Suppressor macrophage treated with lipopolysaccharide for 4 hours (primary cell): ENCODE measurements at places on chromosomes 2 and 18.
A peak's percentile ranks its signal among the peaks of the same experiment; 100 is the strongest.

DNA sequence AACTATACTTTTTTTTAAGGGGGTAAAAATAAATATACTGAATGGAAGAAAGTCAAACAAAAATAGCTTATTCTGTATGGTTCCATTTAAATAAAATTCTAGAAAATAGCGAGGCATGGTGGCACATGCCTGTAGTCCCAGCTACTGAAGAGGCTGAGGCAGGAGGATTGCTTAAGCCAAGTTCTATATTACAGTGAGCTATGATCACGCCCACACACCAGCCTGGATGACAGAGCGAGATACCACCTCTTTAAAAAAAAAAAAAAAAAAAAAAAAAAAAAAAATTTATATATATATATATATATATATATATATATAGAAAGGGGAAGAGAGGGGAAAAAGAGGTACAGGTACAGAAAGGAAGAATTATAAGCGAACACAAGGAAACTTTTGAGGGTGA is 77.7 kb downstream of the MEMO1 start:
- no peak for DNase-seq

- DNase-seq = peak; percentile 98
Measured at GRCh38 chr2:23926750-23927571, at the start of gene ATAD2B. TSS of gene ATAD2B (minus strand) at chr2:23927123. CDS start at chr2:23926770, 353 bp downstream.

- DNase-seq = peak; percentile 48
Measured at GRCh38 chr2:63676135-63676534, 87.4 kb downstream of the MDH1 start.

GRCh38 chr2:225399504-225399903 is at the start of gene NYAP2:
TSS of gene NYAP2 (plus strand) at chr2:225399710. CDS start at chr2:225408881, 9,171 bp downstream.
- DNase-seq = no peak

- no peak for DNase-seq
Measured at GRCh38 chr2:46796843-46797625, 118.6 kb downstream of the MCFD2 start.

DNA sequence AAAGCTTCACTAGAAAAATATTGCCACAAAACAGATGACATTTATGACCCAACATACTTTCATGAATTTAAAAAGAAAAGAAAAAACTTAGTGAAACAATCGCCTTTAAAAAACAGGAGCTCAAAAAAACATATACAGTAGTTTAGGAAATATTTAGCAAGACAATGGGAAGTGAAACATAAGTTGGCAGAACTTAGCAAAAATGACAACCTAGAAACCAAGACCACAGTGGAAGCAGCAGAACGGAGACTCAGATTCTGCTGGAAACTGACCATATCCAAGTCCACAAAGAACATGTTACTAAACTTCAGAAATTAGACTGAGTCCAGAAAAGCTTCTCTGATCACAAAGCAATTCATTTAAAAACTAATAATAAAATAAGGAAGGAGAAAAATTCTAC is 41.8 kb upstream of the CTAGE1 start:
- DNase-seq = no peak

DNA sequence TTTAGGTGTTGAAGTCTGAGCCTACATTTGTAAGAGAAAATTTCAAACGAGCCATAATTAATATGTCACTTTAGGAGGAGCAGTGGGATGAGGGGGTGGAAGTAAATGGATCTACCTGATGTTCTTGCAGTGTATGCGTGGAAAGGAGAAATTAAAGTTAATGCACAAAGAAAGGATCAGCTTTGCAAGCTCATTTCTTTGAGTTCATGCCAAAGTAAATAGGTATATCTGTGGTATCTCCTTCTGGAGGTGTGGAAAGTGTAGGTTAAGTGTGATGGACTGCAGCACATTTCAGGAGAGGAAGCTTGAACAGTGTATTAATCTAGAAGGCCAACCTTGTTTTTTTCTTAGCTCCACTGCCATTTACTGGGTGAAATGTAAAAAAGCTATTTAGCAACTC is 307.5 kb upstream of the ZEB2 start:
- DNase-seq = no peak

- no peak for DNase-seq
Measured at GRCh38 chr2:208047840-208048239, 22.5 kb upstream of the PLEKHM3 start.

DNA sequence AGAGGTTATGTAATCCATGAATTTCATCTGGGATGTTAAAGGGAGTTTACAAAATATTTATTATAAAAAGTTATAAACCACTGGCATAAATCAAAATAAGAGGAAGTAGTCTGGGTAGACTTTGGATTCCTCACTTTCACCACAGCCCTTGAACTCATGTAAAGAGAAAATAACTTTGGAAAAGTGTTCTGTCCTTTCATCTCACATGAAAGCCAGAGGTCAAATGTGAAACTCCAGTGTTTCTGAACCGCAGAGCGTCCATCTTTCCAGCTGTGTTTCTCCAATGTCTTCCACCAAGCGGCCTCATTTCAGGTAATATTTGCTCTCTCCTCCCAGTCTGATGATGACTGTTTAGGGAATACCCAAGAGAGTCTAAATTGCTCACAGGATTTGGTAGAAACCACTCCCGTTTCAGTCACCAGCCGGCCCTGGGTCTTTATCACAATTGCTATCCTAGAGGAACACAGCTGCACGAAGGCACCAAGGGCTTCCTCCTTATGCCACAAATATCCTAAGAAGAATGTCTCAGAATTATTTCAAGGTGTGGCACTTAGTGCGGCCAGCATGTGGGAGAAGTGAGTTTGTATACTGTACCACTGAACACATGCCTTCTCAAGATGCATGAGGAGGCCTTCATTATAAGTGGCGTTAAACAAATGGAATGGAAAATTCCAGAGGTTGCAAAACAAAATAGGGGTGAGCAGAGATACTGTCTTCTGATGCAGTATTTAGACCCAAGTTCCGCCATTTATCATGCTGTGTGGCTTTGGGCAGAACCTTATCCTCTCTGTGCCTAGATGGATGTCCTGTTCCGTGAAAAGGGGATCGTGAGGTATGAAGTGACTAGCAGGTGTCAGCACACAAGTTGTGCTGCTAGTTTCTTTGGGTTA is 63.8 kb downstream of the ACTR2 start:
- DNase-seq = no peak

DNA sequence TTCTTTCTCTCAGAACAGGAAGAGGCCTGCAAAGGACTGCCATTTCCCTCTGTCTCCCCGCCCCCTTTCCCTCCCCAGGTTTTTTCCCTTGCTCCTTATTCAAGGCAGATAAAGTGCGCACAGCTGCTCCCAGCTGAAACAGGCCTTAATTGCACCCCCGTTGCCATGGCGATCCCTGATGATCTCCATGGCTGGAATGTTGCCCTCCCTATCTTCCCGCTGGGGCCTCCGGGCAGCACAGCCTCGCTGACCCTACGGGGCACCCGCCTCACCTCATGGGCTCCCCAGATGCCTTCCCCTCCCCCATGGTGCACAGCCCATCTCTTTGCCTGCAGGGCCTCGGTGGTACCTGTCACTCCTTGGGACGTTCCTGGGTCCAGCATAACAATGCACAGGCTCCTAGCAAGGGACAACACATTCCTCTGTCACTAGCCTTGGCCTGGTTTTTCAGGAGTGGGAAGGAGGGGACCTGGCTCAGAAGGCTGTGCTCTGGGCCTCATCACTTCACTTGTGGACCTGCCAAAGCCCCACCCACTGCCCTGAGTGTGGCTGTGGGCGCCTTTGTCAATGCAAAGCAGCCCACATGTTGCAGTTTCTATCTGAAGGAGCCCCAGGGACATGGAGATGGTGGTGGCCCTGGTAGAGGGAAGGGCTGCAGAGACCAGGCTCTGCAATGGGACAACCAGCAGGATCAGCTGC is 115.0 kb downstream of the CELF4 start:
- DNase-seq = no peak

DNA sequence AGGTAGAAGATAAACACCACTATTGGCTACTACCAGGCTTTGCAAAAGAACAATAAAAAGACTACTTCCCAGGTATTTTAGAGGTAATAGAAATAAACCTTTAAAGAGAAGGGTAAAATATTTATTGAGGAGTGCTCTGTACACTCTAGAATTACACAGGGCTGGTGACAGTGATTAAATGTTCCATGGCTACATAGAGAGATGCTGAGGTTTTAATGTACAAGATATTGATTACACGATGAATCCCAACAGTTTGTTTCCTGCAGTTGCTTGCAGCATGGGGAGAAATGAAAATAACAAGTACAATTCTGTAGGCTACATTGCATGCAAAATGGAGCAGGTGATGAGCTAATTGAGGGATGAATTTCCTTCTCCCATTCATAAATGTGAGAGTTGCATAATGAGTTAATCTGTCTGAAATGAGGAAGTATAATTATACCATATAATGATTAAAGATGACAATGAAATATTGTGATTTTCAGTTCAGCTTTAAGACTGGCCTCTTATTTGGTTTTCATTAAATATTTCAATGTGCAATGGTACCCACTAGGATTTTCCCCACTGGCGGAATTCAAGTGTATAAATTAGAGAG is 266.1 kb downstream of the SOCS6 start:
- DNase-seq = no peak

DNA sequence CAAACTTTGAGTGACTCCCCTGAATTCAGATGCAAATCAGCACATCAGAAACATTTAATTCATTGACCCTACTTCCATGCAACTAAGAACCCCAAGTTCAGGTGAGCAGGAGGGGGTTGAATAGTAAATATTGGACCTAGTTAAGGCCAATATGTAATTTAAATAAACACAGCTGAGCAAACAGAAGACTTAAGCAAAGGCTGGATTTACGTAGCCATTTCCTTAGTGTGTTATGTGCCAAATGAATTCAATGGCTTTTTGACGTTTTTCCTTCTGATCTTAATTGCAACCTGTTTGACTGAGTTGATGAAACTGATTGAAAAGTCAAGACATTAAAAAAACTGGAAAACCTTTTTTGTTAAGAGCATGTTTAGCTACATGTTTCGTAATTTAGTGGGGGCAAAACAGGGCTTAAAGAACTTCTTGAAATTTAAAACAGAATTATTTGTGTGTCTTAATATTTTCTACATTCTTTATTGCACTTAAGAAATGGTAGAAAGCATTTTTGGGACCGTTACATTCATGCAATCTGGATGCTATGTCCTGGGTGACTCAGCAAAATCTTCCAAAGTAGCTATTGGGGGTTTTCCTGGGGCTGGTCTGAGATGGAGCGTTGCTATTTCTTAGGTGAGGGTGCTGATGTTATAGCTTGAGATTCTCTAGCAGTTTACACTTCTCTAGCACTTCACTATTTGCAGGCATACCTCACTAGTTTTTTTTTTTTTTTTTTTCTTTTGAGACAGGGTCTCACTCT is 25.5 kb upstream of the KCNE4 start:
- no peak for DNase-seq

GRCh38 chr2:56021136-56021474 is 97.5 kb upstream of the EFEMP1 start:
- no peak for DNase-seq

- DNase-seq = no peak
Measured at GRCh38 chr2:232236200-232236599, 142.4 kb upstream of the ALPP start.

GRCh38 chr18:13218997-13219396 is 437 bp downstream of the LDLRAD4 start:
- DNase-seq = no peak

DNA sequence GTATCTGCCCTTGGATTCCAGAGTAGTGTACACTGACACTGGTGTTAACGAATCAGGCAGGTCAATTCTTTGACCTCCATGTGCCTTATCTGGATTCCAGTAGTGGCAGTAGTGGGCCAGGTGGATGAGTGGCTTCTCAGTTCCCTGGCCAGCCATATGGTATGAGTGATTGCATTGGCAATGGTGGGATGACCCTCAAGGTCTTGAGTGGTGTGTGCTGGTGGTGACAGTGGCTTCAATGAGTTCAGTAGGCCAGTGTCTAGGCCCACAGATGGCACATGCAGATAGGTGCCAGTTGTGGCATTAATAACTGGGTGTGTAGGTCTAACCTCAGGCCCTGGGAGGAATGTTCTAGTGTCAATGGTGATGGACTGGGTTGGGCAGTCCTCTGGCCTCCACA is 674.1 kb upstream of the NXPH2 start:
- no peak for DNase-seq
